ENCODE measurements at places on chromosomes 5 and 9.

GRCh38 chr9:79686381-79687130 is 114.8 kb downstream of the TLE4 start:
- H3K27me3 ChIP-seq = no peaks in the 10 kb centered on the region
- no peak for DNase-seq
- no peaks in the 10 kb centered on the region for H3K36me3 ChIP-seq
- no peak overlapping the region for H3K4me3 ChIP-seq
- H3K27ac ChIP-seq = no peak overlapping the region

DNA sequence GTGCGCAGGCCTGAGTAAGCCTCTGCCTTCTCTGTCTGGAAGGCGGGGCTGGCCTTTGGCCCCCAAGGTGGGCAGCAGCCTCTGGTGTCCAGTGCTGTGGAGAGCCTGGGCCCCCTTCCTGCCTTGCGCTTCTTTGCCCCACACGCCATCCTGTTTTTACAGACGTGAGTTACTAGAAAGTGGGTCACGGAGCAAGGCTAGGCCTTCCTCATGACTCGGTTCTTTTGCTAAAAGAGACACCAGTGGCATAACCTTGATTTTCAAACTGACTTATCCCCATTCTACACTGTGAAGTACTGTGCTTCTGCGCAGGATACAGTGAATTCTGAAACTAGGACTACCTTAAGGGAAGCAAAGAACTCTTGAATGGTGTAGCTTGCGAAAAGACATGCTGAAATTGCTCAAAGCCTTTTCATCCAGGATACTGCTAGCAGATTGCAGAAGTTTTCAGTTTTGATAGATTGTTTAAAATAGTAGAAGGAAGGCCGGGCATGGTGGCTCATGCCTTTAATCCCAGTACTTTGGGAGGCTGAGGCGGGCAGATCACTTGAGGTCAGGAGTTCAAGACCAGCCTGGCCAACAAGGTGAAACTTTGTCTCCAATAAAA is 7.2 kb downstream of the ROPN1L start:
- H3K4me1 ChIP-seq = no peaks in the 10 kb centered on the region
- H3K36me3 ChIP-seq = no peaks in the 10 kb centered on the region
- H3K4me3 ChIP-seq = no peak overlapping the region

DNA sequence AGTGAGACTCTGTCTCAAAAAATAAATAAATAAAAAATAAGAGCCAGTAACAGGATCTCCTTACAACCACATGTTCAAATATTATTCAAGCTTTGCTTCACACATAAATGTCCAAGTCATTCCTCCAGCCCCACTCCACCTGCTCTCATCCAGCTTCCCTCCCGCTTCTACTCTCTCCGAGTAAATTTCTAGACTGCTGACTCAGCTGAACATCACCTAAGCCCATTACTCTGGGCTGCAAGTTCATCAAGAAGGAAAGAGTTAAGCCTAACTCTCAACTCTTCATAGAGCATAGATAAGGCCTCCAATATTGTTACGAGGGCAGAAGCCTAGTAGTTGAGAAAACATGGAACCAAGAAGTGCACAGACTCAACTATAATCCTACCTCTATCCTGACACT is 300.2 kb downstream of the FBXL17 start:
- H3K36me3 ChIP-seq = no peaks in the 10 kb centered on the region
- H3K27me3 ChIP-seq = no peaks in the 10 kb centered on the region
- no peak for DNase-seq

- no peak for DNase-seq
- H3K36me3 ChIP-seq = no peaks in the 10 kb centered on the region
- no peaks in the 10 kb centered on the region for H3K27me3 ChIP-seq
- H3K27ac ChIP-seq = no peak overlapping the region
These were observed 49.2 kb upstream of the ERCC6L2 start for GRCh38 chr9:95826183-95826838.

DNA sequence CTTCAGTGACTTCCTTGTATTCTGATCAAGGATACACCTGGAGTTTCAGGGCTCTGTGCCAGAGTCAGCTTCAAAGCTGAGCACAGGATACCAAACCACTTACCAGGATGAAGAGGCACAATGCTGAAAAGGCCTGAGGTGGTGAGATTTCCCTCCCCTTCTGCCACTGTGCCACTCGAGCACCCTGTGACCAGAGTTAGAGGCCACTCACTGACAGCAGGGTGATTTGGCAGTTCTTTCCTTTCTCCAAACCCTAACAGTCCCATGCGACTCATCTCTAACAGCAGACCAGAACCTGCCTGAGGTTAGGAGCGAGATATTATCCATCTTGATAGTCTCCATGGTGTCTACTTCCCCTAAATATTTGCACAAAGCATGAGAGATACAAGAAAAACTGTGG is 1.8 kb downstream of the PLGRKT start:
- no peaks in the 10 kb centered on the region for H3K4me1 ChIP-seq
- H3K27ac ChIP-seq = no peak overlapping the region
- no peaks in the 10 kb centered on the region for H3K27me3 ChIP-seq
- no peak overlapping the region for H3K4me3 ChIP-seq

- H3K4me3 ChIP-seq = no peak overlapping the region
- no peaks in the 10 kb centered on the region for H3K36me3 ChIP-seq
- H3K27me3 ChIP-seq = no peaks in the 10 kb centered on the region
- H3K27ac ChIP-seq = no peak overlapping the region
These were observed 175.6 kb downstream of the CD180 start for GRCh38 chr5:67021031-67021430.

GRCh38 chr9:106864373-106865143 is 1.6 kb downstream of the ZNF462 start:
- H3K4me3 ChIP-seq = peak overlapping the region; percentile 69
- no peaks in the 10 kb centered on the region for H3K36me3 ChIP-seq
- H3K27ac ChIP-seq = no peak overlapping the region
- no peaks in the 10 kb centered on the region for H3K27me3 ChIP-seq
- DNase-seq = no peak
- peaks cover 3% of the 10 kb centered on the region for H3K4me1 ChIP-seq

GRCh38 chr5:160649304-160649703 is 202.7 kb downstream of the ATP10B start:
- no peaks in the 10 kb centered on the region for H3K27me3 ChIP-seq
- no peak overlapping the region for H3K4me3 ChIP-seq
- no peaks in the 10 kb centered on the region for H3K36me3 ChIP-seq
- no peak for DNase-seq
- H3K27ac ChIP-seq = no peak overlapping the region
- H3K4me1 ChIP-seq = no peaks in the 10 kb centered on the region

- no peak overlapping the region for H3K4me3 ChIP-seq
- no peak for DNase-seq
- H3K27ac ChIP-seq = no peak overlapping the region
These were observed 4.3 kb upstream of the SPATA6L start for GRCh38 chr9:4670591-4670990.

DNA sequence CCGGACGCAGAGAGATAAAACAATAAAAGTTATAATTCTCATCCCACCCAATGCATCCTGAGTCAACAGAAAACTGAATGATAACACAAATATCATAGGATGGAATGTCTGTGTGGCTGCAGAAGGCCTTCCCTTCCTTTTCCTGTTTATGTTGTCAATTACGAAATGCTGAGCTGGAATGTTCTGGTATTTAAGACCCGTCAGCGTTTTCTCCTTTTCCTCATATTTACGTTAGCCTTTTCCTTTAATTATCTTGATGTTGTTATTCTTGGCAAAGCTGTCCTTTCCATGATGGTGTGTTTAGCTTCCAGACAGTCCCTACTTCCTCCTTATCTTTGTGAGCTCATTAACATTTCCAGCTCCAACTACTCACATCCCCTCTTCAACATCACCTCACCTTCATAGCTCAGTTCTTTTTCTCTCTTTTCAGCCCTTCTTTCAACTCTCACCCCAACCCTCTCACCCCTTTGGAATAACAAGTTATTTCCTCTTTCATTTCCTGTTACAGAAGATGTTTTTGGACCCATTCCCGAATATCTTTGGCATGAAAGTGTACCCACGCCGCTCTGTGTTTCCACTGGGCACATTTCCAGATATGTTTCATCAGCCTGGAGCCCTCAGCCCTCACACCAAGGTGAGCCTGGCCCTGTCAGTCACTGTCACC is 221.6 kb downstream of the NR2F1-AS1 start:
- no peak overlapping the region for H3K27ac ChIP-seq
- H3K4me3 ChIP-seq = no peak overlapping the region
- H3K36me3 ChIP-seq = no peaks in the 10 kb centered on the region
- no peaks in the 10 kb centered on the region for H3K27me3 ChIP-seq
- H3K4me1 ChIP-seq = no peaks in the 10 kb centered on the region

GRCh38 chr5:175329976-175330375 is 114.0 kb downstream of the DRD1 start:
- DNase-seq = no peak
- H3K4me3 ChIP-seq = no peak overlapping the region
- H3K36me3 ChIP-seq = no peaks in the 10 kb centered on the region
- no peaks in the 10 kb centered on the region for H3K27me3 ChIP-seq
- no peak overlapping the region for H3K27ac ChIP-seq

GRCh38 chr5:56264417-56265025 is 31.4 kb upstream of the ANKRD55 start:
- H3K4me3 ChIP-seq = no peak overlapping the region
- no peaks in the 10 kb centered on the region for H3K36me3 ChIP-seq
- H3K4me1 ChIP-seq = no peaks in the 10 kb centered on the region
- H3K27ac ChIP-seq = no peak overlapping the region
- DNase-seq = no peak

DNA sequence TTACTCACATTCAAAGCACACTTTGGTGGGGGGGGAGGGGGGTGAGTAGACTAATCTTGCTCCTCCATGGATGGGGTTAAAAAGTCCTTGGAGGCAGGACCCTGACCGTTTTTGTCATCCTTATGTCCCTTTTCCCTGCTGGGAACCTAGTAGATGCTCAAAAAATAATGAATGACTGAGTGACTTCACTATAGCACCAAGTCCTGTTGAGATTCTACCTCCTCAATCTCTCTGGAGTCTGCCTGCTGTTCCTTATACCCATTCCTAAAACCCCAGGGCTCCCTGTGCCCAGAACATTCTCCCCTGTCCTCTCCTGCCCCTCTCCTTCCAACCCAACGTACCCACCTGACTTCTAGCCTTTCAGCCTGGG is 2.3 kb upstream of the CSF2 start:
- DNase-seq = no peak
- no peaks in the 10 kb centered on the region for H3K4me1 ChIP-seq
- no peaks in the 10 kb centered on the region for H3K27me3 ChIP-seq
- H3K36me3 ChIP-seq = no peaks in the 10 kb centered on the region
- H3K27ac ChIP-seq = no peak overlapping the region
- H3K4me3 ChIP-seq = no peak overlapping the region

- H3K27me3 ChIP-seq = no peaks in the 10 kb centered on the region
- H3K27ac ChIP-seq = no peak overlapping the region
- H3K36me3 ChIP-seq = no peaks in the 10 kb centered on the region
- H3K4me3 ChIP-seq = no peak overlapping the region
These were observed 298.2 kb downstream of the CD180 start for GRCh38 chr5:66898241-66898995.

GRCh38 chr5:146165460-146165859 is 17.0 kb downstream of the LARS1 start:
- H3K36me3 ChIP-seq = peaks cover 3% of the 10 kb centered on the region
- no peak overlapping the region for H3K4me3 ChIP-seq
- no peak for DNase-seq
- H3K27me3 ChIP-seq = no peaks in the 10 kb centered on the region
- no peak overlapping the region for H3K27ac ChIP-seq
- H3K4me1 ChIP-seq = no peaks in the 10 kb centered on the region

DNA sequence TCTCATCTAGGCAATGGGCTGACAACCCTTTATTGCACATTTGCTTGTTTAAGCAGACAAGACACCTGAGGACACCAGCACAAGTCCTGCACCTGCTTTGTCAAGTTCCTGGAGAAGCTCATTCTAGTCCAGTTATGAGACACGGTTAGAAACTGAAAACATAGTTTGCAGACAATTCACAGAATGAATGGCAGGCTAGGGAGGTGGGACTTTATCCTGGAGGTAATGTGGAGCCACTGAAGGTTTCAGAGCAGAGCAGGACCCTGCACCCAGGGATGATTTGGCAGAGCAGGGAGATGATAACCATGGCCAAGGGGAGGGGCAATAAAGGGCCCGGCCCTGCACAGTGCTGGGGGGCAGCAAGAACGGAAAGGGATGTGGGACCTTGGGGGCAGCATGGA is 50.7 kb upstream of the SLC25A51 start:
- no peaks in the 10 kb centered on the region for H3K36me3 ChIP-seq
- H3K4me1 ChIP-seq = no peaks in the 10 kb centered on the region
- no peak overlapping the region for H3K27ac ChIP-seq
- H3K4me3 ChIP-seq = no peak overlapping the region
- H3K27me3 ChIP-seq = no peaks in the 10 kb centered on the region

GRCh38 chr9:114058688-114059046 is 19.4 kb downstream of the AMBP start:
- peak overlapping the region; percentile 47 for H3K27ac ChIP-seq
- peak; percentile 63 for DNase-seq
- H3K36me3 ChIP-seq = no peaks in the 10 kb centered on the region
- peaks cover 3% of the 10 kb centered on the region for H3K4me1 ChIP-seq
- no peak overlapping the region for H3K4me3 ChIP-seq
